Hematopoietic multipotent progenitor cell treated with erythropoietin and hydrocortisone succinate and interleukin-3 and kit ligand, for 4 days (in vitro differentiated cells): ENCODE measurements at places on chromosomes 6 and 20.

- peak; percentile 66 for DNase-seq
Measured at GRCh38 chr20:2804852-2805688, 4.6 kb upstream of the CPXM1 start.

DNA sequence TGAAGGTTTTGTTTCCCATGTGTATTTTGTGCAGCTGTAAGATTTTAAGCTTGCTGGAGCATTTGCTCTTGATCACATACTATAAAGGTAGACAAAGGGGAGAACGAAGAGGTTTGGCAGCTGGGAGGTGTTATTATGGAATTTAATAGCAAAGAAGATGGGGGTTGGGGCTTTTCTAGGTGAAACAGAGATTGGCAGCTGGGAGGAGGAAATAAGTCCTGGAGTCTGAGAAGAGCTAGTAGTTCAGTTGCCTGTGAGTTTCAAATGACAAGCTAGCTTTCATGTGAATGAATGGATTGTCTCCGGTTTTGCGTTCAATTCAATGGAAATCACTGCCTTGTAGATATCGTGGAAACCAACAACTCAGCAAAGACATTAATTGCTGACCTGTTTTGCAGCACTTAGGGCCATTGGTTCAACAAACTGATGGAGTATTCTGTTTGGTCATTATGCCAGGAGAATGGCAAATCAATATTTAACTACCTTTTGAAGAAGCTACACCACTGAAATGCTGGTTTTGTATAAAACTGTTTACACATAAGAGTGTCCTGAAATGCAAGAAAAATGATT is 38.1 kb upstream of the FLRT3 start:
- no peak for DNase-seq

DNA sequence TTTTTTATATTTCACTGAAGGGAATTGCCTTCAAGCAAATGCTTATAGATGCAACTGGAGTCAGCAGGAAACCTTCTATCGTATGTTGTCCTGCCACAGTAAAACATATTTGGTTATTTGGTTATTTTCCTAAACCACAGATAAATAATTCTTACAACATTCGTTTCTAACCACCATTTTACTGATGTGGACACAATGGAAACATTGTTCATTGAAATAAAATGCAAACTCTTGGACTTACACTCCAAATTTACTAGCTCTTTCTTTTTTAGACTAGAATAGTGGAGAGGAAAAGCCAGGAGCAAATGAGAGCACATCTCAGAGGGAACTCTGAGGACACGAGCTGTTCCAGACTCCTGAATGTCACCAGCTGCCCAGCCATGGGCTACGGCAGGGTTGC is 114.8 kb downstream of the RPS12 start:
- DNase-seq: no peak

GRCh38 chr6:118865100-118865391 is 28.9 kb upstream of the ASF1A start:
- DNase-seq: no peak

DNA sequence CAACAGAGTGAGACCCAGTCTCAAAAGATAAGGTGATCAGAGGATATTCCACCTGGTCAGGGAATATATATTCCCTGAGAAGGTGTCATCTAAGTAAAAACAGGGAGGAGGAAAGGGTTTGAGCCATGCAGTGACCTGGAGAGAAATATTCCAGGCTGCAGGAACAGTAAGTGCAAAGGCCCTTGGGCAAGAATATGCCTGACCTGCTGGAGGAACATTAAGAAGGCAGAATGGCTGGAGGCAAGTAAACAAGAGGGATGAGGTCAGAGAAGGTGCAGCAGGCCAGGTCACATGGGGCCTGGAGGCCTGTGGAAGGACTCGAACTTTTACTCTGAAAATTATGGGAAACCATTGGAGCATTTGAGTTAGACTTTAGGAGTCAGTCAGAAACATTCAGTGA is 6.7 kb downstream of the DEF6 start:
- no peak for DNase-seq

DNA sequence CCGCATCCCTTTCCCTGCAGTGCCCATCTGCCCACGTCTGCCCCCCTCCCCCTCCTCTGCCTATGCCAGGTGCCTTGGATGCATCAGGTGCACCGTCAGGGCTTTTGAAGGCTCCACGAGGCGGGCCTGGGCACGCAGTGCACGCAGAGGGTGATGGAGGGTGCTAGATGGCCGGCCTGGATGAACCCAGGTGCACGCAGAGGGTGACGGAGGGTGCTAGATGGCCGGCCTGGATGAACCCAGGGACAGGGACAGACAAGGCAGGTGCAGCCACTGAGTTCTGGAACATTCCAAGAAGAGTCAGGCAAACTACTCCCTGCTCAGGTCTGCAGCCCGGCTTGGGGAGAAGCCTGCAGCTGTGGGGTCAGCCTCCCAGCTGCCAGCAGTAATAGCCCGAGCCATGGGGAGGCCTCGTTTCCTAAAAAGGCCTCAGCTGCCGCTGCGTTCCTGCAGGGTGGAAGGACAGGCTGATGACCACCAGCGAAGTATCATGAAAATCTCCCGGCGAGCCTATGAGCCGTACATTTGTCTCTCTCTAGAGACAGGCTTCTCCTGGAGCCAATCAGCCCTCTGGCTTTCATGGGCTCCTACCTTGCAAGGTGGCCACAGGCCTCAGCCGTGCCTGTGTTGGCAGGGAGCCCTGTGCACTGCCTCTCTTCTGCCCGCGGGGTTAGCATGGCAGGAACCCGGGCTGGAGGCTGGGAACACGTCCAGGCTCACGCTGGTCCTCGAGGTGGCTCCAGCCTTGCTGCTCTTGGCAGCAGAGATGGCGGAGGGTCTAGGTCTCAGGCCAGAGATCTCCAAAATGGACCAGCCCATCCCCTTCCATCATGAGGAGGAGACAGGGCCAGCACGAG is 29.6 kb downstream of the NTSR1 start:
- no peak for DNase-seq

GRCh38 chr6:17103715-17104114 is 1.9 kb downstream of the STMND1 start:
- peak; percentile 20 for DNase-seq

DNA sequence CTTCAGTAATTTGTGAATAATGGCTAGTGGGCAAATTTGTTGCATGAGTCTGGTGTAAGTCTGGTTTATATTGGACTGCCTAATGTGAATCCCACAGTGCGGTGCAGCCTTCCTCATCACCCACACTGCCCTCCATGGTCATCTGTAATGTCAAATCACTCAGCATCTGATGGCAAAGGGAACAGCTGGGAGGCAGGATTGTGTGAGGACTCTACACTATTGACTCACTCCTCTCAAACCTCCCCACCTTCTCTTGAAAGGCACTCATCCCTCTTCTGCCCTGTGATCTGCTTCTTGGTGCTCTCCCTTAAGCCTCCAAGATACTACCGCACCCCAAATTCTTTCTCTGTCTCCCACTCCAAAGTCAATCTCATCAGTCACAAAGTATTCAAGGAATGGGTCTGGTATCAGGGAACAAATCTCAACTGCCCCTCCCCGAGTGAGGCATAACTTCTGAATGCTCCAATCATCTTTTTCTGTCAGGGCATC is 146.0 kb upstream of the BEND6 start:
- no peak for DNase-seq

GRCh38 chr6:51928320-51928719 is 159.1 kb downstream of the PKHD1 start:
- DNase-seq: no peak

GRCh38 chr20:14881518-14881917 is 544.1 kb upstream of the FLRT3 start:
- DNase-seq: no peak

DNA sequence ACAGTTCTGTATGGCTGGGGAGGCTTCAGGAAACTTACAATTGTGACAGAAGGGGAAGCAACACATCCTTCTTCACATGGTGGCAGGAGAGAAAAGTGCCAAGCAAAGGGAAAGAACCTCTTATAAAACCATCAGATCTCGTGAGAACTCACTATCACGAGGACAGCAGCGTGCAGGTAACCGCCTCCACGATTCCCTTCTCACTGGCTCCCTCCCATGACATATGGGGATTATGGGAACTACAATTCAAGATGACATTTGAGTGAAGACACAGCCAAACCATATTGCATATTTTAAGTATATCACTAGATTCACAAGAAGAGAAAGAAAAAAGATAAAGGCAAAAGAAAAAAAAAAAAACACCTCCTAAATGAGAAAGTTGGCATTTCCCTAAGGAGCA is 431.9 kb upstream of the RGS17 start:
- no peak for DNase-seq

- peak; percentile 16 for DNase-seq
Measured at GRCh38 chr6:1893470-1894130, 283.9 kb downstream of the FOXC1 start.

DNA sequence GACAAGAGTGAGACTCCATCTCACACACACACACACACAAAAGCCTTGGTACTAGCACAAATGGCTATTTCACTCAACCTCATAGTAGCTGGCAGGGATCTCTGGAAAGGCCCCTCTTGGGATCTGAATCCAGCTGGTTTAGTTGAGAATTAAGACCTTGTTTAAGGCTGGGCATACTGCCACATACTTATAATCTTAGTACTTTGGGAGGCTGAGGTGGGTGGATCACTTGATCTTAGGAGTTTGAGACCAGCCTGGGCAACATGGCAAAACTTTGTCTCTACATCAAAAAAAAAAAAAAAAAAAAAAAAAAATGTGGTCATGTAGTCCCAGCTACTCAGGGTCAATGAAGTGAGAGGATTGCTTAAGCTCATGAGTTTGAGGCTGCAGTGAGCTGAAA is 628.3 kb downstream of the MMUT start:
- DNase-seq: no peak

DNA sequence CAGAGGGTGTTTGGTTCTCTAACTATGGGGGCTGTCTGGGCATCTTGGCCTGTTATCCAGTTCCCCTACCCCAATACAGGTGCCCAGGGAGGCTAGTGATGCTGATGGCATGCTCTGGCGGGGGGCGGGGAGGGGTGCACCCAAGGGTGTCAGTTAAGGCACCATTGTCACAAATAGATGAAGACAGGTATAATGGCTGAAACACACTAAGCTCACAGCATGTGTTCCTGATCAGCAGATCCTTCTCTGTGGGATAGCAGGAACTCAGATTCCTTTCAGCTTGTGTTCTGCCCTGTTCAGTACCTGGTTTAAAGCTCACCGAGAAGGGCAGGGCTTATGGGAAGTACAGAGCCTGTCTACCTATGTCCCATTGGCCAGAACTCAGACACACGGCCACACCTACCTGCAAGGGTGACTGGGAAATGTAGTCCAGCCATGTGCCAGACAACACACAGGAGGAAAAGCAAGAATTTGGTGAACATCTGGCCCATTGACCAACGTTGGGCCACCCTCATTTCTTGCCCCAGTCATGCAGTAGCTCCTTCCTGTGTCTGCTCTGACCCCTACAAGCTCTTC is 3.4 kb upstream of the RSPO4 start:
- peak; percentile 61 for DNase-seq

DNA sequence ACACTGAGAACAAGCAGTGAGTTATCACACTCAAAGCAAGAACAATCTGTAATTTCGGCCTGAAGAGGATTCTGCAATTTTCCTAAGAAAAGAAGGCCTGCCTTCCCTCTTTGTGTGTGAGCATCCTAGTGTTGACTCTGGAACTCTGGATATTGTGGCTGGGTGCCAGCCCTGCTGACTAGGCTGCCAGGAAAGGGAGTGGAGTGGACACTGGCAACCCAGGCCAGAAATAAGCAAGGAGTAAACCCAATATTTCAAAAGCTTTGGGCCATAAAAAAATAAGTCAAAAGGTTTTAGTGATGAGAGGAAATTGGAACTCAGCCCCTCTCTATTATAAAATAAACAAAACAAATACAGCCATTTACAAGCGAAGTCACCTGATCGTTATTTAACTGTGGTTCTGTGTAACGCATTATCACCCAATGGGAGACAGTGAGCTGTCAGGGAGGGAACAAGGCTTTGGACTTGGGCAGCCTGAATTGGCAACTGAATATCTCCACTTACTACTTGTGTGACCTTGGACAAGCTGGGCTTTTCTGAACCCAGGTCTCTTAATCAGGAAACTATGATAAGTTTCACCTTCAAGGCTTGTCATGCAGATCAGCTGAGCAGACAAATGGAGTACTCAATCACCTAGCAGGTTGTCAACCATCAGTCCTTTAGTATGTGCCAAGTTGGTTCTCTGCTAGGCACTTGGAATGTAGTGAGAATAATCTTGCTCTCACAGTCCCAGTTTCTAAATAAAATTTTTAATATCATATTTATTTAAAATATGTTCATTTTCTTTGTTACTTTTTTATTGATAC is 196.2 kb downstream of the PAX1 start:
- DNase-seq: no peak

DNA sequence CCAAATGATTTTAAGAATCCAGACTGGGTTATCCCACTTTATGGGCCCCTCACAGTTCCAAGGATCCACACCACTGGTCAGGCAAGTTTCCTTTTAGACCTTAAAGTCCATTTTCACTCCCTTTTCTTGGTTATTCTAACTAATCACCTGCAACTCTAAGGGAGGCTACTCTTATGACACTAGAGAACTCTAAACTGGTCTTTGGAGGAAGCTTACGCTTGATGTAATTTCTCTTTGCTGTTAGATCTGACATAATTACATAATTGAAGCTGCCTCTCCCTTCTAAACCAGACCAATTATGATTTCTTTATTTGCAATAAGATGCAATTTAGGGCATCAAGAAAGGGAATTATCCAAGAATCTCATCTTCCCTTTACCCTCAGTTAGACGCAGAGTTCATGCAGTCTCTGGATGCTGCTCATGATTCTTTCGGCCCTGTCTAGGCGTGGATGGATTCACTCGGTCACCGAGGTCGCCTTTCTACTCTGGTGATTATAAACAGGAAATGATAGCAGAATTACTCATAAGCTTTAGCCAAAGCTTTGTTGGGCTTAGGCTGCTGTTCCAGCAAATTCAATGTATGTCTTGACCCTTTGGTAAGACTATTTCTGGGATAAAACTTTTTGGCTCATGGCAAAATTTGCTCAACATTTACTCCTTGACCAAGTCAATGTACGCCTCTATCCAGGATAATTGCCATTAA is 166.4 kb upstream of the PRND start:
- no peak for DNase-seq

GRCh38 chr20:15739035-15739434 is 834.2 kb downstream of the KIF16B start:
- DNase-seq: no peak

GRCh38 chr20:59640267-59640666 is 35.9 kb downstream of the PHACTR3 start:
- DNase-seq: no peak

GRCh38 chr6:143961886-143962878 is 45.9 kb downstream of the PLAGL1 start:
- DNase-seq: no peak

GRCh38 chr6:124679387-124679786 is 282.9 kb upstream of the RNF217 start:
- no peak for DNase-seq
